ENCODE measurements at places on chromosomes 3 and 15. TPM values are rescaled to one million over a fixed set of nuclear protein-coding genes. Genes with fewer than 3 reads are reported as not detected.

The P2RY12 gene
- not detected for total RNA-seq

The PRSS50 gene
- total RNA-seq: not detected

The SLMAP gene
- 17.4 TPM for total RNA-seq

The TMEM87A gene
- total RNA-seq: 26.1 TPM

The CHRNA7 gene
- total RNA-seq: 4.4 TPM

The IMPG2 gene
- total RNA-seq: not detected

Measured in A549 treated with AZD2906 at 1 μM for 4 hours (cell line).